ENCODE measurements at places on chromosomes 5 and 9.
A peak's percentile ranks its signal among the peaks of the same experiment; 100 is the strongest.

- no peak for DNase-seq
Observed at GRCh38 chr5:111755942-111756381, 1.0 kb downstream of the NREP start.

DNA sequence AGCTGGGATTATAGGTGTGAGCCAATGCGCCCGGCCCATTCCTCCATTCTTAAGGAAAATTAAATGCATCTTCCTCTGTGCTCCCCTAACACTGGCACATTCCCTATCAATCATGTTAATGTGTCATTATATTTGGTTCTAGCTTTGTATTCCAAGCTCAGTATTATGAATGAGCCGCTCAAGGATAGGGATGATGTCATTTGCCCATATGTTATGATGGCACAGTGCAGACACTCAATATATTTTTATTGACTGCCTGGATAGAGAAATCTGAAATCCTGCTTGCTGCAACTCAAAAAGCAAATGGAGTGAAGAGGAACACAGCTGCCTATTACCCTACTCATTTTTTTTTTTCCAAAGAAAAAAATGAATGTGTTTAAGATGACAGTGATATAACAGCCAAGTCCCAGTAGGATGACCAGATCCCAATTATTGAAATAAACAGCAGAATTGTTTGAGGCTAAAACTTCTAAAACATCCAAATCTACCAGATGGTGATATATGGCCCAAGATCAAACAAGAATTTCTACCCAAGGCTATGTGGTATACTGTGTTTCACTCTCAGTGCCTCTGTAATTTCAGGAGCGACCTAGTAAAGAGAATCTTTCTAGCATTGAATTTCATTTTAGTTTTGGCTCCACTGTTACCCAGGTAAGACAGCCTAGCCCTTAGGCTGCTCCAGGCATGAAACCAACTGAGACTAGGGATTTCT, 16.3 kb downstream of the SUSD1 start:
- DNase-seq = no peak

DNA sequence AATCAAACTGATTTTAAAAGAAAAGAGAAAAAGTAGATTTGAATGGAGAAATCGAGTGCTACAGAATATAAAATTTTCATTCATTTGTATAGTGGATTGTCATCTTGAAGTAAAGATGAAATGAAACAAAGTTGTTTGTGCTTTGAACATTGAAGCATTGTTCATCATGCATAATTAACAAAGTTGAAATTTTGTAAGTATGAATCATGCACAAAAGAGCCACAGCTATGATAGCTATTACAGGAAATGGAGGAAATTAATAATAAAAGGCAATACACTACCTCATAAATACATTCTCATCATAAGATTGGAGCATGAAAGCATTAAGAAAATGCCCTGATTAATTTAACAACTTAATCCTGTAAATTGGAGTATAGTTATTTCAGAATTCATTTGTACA, 153.4 kb upstream of the TLX3 start:
- no peak for DNase-seq

- DNase-seq = no peak
Observed at GRCh38 chr9:89753472-89754055, 148.8 kb downstream of the GADD45G start.

DNA sequence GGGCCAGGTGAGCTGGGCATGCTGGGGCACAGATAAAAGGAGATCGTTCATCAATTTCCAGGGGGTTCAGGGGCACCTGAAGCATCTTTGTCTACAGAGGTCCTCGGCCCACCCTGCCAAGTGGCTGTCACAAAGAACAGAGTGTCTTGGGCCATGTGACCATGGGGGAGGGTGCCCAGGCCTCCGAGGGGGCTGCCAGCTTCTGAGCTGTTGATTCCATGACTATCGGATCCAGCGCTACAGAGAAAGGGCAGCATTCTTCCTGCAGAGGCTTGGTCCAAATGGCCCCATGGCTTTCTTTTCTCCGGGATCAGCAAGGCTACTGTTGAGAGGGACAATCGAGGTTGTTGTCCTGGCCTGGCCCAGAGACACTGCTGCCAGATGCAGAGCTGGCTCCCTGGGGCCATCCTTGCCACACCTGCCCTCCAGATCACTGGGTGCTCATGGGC, 289.2 kb downstream of the ZSWIM6 start:
- DNase-seq = no peak

GRCh38 chr9:127555840-127556820, 55.9 kb upstream of the STXBP1 start:
- DNase-seq = peak; percentile 63

GRCh38 chr5:134271059-134271458, 45.2 kb upstream of the PPP2CA start:
- DNase-seq = no peak

GRCh38 chr5:135360278-135361274, 38.5 kb downstream of the MACROH2A1 start:
- DNase-seq = no peak

GRCh38 chr9:33354651-33355211, 47.6 kb downstream of the AQP7 start:
- no peak for DNase-seq

DNA sequence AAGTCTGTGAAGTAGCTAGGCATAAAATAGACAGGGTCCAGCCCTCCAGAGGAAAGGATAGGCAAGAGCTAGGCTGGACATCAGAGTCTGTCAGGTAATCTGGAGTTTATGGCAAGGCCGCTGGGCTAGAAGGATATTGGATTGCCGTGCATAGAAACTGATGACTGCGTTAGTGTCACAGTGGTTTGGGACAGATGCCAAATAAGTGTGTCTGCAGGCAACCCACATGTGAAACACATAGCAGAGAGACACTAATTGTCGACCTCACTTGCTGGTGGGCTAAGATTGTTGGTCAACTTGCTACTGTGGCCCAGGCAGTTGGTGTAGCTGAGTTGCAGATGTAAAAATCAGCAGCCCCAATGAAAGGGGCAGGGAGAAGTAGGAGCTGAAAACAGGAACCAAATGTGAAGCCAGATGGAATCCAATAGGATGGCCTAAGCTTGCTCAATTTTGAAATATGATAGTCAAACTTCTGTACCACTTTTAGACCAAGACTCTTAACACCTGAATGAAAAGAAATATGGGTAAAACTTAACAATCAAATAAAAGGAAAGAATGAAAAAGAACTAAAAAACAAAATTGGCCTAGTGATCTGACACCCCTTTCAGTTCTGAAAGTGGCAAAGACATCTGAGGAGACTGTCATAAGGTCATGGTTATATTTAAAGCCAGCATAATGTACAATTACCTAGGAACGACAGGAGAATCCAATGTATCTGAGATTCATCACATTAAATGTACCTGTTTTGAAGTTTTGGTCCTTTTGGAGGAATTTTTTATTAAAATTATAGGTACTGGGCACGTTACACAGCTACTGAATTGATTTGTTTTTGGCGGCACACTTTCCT, 243.3 kb upstream of the ACTBL2 start:
- DNase-seq = no peak

DNA sequence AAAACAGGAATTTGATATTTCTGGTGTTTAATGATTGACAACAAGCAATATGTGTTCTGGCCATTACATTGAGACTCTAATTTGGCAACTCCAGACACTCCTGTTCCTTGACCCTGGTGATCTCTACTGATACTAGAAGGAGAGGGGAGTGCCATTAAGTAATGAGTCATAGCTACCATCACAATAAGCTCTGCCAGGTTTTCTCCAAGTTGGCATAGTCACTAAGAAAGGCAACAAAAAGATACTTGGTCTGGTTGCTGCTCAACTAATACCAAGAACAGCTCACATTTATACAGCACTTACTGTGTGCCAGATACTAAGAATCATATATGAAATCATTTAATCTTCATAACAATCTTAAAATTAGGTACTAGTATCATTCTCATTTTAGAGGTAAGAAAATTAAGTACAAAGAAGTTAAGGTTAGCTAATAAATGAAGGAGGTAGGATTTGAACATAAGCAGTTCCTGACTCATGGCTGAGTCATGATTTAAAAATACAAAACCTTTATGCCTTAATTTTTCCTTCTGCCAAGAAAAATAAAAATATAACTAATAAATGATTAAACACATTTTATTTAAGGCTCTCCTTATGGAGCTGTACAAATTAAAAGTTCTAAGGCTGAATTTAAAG, 19.9 kb upstream of the PRXL2C start:
- DNase-seq = no peak

GRCh38 chr9:18228101-18228500, 245.9 kb upstream of the ADAMTSL1 start:
- DNase-seq = no peak

GRCh38 chr5:144009116-144009515, 161.3 kb downstream of the YIPF5 start:
- no peak for DNase-seq

DNA sequence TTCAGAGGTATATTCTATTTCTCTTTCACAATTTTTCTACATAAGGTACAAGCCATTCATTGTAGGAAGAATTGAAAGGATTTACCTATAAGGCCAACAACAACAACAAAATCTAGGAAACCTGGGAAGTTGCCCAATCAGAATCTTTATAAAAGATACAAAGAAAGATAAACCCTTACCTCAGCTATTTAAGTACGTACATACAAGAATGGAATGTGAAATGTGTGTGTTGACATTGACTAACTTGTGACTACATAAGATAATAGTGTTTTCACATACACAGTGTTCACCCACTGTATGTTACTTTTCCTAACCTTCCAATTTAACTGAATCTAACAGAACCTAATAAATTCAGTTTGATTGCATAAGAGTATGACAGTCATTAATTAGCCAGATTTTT, 154.1 kb downstream of the ADAMTS6 start:
- no peak for DNase-seq

- DNase-seq = no peak
Observed at GRCh38 chr9:31677415-31677814, 707.0 kb upstream of the ACO1 start.

DNA sequence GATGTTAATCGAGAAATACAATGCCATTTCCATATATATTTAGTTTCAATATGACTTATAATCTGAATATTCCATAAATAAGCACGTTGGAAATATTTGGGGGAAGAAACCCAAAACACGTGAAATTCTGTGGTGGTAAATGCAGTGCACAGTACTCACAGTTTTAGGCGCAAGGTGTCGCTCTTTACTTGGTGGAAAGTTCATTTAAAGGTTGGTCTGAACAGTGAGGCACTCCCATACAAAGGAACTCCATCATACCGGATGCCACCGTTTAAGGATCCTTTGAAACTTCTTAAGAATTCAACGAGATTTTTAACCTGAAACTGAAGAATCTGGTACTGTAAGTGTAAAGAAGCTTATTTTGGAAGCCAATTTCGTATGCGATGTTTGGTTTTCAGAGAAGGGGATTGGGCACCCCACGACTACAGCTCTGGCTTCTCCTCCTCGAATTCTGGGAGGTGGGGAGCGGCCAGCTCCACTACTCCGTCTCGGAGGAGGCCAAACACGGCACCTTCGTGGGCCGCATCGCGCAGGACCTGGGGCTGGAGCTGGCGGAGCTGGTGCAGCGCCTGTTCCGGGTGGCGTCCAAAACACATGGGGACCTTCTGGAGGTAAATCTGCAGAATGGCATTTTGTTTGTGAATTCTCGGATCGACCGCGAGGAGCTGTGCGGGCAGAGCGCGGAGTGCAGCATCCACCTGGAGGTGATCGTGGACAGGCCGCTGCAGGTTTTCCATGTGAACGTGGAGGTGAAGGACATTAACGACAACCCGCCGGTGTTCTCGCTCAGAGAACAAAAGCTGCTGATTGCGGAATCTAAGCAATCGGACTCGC, at the start of gene PCDHA11:
Gene PCDHA11 (plus strand): TSS at position 237 of the 834 bp plus-strand sequence. CDS start 147 bp downstream, at position 384.
- no peak for DNase-seq

DNA sequence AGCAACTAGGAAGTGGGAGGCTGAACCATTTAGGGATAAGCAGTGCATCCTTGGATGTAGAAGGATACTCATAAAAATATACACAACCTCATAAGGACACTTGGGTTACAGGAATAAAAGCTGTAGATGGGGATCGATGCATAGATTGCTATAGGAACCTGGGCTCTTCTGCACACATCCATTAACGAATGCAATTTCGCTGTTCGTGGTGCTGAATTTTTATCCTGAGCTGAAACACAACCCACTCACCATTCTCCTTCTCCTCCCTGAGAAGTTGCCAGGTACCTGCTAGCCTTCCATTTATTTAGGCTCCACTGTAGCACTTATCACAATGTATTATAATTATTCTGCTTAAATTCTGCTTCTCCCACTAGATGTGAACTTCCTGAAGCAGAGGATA, 320.6 kb upstream of the BRINP1 start:
- no peak for DNase-seq

GRCh38 chr5:68265347-68265746, 49.8 kb downstream of the PIK3R1 start:
- no peak for DNase-seq

DNA sequence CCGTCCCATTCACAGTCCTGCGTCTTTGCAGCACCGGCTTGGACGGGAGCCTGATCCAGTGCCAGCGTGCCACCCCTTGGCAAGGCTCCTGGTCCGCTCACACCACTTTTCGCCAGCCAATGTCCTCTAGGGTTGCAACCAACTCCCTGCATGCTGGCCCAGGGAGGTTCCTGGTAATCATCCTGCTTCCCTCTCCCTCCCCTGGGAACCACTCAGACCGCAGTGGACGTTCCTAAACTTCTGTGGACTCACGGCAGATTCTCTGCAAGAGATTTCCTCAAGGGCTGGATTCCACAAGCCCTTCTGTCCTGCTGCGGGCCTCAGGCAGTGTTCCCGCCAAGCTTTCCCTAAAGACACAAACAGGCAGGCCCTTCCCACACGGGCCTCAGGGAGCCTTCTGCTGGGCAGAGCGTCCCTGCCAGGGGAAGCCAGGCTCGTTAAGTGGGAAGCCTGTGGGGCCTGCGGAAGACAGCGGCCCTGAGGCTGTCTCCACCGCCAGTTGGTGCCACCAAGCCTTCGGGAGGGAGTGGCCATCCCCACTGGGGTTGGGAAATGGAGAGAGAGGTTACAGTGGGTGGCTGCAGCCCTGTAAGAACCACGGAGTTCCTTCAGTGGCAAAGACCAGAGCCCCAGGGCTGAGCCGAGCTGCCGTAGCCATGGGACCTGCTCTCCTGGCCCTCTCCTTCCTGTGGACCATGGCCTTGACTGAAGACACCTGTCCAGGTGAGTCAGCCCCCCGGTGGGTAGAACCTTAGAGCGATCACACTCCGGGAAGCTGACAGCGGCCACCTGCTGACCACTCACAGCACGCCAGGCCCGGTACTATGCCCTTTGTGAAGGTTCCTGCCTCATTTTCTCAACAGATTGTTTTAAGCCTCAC, 16.4 kb upstream of the FCN2 start:
- DNase-seq = no peak
